ENCODE measurements at places on chromosomes 7 and 10. TPM values are rescaled to one million over a fixed set of nuclear protein-coding genes. Genes with fewer than 3 reads are reported as not detected.

Gene GRID2IP
- 0.81 TPM for polyA plus RNA-seq

Gene IGF2BP3
- 56.3 TPM for polyA plus RNA-seq

Gene NXPH1
- polyA plus RNA-seq = not detected

Gene MALRD1
- 5.3 TPM for polyA plus RNA-seq

Gene EIF3A
- 157 TPM for polyA plus RNA-seq

Gene POLD2
- 87.9 TPM for polyA plus RNA-seq

Gene LIPN
- polyA plus RNA-seq = not detected

Gene KCTD7
- polyA plus RNA-seq = 31.3 TPM

Gene KCND2
- polyA plus RNA-seq = 0.38 TPM

Gene ESYT2
- polyA plus RNA-seq = 38.3 TPM

GRCh38 chr7:74033372-74034311, 5.7 kb downstream of the ELN start:
- DNase-seq = peak; percentile 83

DNA sequence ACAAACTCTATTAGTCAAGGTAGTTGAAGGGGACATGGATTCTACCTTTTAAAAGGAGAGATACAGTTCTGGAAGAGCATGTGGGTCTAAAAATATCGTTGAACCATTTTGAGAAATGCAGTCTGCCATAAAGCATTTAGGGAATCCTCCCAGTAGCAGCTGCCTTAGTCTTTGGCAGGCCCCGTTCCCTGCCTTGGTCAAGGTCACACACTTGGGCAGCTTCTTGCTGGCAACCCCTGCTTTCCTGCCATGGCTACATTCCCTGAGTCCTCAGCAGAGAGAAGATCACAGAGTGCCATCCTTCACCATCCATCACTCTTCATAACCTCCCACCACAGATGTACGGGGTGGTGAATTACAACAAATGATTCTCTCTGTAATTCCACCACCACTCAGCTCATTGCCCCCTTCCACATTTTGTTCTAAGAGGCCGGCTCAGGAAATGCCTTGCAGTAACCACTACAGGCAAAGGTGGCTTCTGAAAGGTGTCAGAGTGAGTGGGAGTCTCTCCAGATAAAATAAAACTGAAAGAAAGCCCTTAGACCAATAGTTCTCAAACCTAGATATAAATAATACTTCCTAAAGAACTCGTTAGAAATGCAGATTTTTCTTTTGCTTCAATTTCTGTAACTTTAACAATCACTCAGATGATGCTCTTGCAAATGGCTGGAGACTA, 121.4 kb upstream of the STK17A start:
- DNase-seq = no peak

- DNase-seq = no peak
Observed at GRCh38 chr10:131982185-131982756, 548 bp upstream of the BNIP3 start.

DNA sequence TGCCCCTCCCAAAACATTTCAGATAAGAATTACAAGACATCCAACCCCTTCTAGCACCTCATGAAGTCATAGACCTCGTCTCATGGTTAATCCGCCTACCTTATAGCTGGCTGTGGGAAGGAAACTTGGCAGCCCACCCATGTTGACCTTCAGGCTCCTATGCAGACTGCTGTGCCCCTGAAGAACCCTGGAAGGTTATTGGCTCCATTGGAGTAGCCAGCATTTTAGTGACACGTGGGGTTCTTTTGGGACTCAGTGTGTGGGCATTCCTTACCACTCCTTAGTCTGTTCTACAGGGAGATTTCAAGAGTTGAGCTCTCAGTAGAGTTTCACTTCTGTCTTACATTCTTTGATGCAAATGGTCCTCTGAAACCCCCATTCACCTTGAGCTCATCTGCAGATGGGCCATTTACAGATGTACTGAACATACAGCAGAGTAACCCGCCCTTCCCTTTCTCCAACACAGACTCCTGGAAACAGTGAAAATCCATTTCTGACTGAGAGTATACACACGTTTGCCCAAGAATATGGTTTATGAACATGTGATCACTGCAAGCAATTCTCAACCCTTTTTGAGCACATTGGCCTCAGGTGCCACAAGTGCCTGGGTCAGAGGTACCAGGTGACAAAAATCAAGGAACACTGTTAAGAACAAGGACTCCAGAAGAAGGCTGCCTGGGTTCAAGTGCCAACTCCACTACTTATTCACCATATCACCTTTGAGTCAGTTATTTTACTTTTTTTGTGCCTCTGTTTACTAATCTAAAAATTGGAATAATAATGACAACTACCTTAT, 54.0 kb upstream of the HECW1 start:
- DNase-seq = no peak

- DNase-seq = no peak
Observed at GRCh38 chr10:77800738-77801266, 125.8 kb downstream of the DLG5 start.

- DNase-seq = no peak
Observed at GRCh38 chr10:23516530-23516929, 77.7 kb downstream of the OTUD1 start.

DNA sequence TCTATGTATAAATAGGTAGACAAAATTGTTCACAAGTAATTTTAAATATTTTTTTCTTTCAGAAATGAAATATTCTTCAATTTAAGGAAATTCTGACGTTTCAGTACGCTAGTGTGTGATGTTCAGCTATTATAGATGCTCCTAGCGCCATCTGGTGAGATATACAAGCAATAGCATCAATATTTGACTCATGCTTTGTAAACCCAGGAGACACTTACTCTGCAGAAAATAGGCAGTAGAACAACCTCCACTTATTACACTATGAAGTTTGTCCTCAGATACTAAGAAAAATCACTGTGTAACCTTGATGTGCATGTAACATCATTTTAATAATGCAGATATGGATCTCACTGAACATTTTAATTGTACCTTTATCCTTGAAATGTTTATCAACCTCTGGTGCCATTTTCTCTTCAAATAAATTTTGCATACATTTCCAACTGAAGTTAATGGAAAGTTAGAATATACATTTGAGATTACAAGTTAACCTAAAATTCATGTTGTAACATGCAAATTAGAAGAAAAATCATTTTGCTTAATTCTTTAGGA, 151.5 kb upstream of the FAM3C start:
- peak; percentile 38 for DNase-seq

DNA sequence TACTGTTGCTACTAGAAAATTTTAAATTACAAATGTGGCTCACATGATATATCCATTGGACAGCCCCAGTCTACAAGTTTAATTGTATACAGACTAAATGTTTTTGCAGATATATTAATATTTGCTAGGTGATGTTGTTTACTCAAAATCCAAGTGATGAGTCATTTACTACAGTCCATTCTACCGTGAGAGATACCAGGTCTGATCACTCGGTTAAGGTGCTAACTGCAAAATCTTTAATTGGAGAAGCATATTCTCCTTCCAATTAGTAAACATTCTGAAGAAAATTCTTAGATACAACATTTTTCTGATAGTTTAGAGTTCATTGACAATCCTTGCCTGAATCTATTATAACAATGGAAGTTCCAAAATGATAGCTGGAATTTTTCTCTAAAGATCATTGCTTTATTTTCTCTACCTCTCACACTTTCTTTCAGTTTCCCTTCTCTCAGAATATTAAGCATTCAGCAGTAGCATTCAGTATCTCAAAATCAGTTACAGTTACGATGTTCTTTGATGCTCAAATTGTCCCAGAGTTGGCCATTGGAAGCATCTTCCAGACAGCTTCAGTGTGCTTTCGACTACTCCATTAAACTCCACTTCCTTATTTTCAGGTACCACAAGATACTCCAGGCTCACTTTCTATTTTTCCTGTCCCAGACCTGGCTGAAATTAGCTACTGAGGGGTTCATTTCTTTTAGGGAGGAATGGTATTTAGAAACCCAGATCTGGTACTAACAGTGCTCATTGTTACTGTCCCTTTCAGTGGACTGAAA, 2.3 kb downstream of the ABCB1 start:
- DNase-seq = no peak

- DNase-seq = no peak
Observed at GRCh38 chr10:51897560-51897959, 198.2 kb upstream of the CSTF2T start.

DNA sequence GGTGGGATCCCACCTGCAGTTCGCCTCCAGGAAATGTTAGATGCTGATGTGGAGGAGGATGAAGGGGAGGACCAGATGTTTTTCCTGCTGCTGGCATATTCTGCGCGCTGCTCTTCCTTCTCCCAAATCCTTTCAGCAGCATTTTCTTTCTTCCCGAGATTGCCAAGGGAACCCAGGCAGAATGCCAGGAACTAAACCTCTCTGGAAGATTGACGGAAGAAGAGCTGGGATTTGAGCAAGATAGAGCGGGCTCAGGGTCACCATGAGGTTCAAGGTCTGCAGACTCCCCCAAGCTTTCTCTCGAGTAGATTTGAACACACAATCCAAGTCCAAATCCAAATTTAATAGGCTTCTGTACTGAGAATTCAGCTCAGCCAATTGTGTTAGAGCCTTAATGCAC, 345.2 kb upstream of the C7orf33 start:
- no peak for DNase-seq

DNA sequence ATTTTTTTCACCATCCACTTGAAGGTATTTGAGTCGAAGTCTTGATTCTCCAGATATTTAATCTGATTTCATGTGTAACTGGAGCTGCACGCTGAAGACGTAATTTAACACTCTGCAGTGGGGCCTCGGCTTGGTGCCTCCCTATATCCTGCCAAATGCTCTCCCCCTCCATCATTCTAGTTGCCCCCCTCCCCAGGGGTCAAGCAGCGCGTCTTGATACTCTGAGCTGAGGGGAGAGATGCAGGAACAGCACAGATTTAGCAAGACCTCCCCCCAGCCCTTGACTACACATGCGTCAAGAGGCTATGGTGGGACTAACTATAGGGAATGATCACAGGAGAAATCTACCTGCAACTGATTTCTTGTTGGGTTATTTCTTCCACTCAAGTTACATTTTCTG, 85.8 kb downstream of the PRPF18 start:
- no peak for DNase-seq

DNA sequence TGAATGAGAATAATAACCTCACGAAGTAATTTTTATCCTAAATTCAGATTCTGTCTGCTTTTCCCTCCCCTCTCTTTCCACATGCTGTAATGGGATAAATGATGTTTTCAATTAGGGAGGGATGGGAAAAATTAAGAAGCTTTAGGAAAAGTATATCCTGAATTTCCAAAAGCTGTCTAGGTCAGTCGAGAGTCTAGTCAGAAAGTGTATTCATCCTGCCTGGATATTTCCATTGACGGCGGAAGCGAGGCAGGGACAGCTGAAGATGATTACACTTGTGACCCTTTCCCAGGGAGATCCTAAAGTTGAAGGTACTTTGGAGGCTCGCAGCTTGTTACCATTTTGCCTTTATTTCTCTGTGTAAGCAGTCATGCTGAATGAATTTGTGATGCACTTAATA, 204.1 kb downstream of the ZNF365 start:
- no peak for DNase-seq

DNA sequence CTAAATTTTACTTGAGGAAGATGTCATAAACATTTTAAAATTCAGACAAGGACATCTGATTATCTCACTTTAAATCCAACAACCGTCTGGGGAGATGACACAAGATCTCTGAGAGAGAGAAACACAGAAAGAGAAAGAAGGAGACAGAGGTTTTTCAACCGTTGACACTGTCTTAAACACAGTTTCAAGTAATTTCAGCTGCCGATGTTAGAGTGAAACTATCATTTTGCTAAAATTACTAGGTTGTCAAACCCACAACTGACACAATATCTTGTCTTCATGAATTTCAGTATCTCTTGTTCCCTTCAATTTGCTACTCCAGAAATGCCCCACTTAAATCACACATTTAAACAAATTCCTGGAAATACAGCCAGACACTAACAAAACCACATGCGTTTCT, 174.8 kb downstream of the RAPGEF5 start:
- DNase-seq = no peak

DNA sequence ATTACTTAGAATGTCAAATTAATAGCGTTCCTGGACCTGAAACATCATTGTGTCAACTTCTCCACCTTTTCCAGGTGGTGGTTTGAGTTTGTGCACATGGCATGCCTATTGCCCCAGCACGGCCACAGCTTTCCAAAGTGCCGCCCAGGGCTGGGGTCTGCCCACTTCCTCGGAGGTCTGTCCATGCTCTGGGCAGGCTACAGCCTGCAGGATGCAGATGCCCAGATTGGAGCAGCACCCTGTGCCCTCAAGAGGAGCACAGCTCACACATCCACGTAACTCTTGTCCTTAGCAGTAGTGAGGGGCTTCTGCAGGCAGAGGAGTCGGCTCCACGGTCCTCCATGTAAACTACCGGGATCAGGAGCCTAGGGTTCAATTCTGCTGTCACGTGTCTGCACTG, 238.6 kb downstream of the EBF3 start:
- no peak for DNase-seq

- no peak for DNase-seq
Observed at GRCh38 chr10:102802920-102803534, 34.2 kb downstream of the CYP17A1 start.

- no peak for DNase-seq
Observed at GRCh38 chr7:34073676-34074075, 168.3 kb downstream of the BMPER start.

- DNase-seq = no peak
Observed at GRCh38 chr10:100508691-100509150, 10.9 kb downstream of the SEC31B start.

DNA sequence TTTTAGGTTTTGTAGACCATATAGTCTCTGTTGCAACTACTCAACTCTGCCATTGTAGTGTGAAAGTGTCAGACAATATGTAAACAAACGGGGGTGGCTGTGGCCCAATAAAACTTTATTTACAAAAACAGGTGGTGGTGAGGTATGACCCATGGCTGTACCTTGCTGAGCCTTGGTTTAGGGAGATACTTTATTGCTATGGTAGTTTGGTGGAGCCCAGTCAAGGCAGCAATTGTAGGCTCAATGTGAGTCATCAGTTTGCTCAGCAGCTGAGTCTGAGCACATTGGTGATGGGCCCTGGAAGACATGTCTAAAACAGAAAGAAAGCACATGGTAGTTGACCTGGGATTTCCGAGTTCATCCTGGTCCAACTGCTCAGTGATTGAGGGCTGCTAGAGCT, 242.5 kb downstream of the REEP3 start:
- no peak for DNase-seq

DNA sequence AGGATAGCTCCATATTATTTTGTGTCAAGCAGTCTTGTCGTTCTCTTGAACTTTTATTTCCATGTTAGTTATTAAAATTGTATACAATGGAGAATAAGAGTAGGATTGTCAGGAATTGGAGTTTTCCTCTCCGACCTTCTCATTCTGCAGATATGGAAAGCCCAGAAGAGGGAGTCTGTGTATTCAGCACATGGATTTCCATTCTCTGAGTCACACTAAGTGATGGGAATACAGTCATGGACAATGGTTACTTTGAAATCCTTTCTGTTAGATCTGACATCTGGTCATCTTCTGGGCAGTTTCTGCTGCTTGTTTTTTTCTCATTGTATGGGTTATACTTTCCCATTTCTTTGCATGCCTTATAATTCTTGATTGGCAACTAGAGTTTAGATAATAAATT, 5.0 kb upstream of the TASOR2 start:
- no peak for DNase-seq

DNA sequence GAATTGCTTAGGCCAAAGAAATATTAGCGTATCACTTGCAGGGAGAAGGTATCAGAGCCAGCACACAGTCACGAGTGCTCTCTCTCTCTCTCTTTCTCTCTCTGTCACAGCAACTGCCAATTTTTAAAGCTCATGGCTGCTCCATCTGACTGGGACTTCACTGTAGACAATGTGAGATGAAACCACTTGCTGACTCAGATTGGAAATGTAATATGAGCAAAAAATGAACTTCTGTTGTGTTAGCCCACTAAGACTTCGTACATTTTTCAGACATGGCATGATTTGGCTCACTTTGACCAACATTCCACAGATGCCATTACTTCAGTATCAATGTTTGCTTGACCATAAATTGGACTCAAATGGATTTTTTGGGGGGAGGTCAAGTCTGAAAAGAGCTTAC, 68.1 kb downstream of the DGKB start:
- DNase-seq = no peak

All from right lung (tissue), 10 donors.